Tongue (tissue), 3 donors: ENCODE measurements at places on chromosomes 1 and 21.

DNA sequence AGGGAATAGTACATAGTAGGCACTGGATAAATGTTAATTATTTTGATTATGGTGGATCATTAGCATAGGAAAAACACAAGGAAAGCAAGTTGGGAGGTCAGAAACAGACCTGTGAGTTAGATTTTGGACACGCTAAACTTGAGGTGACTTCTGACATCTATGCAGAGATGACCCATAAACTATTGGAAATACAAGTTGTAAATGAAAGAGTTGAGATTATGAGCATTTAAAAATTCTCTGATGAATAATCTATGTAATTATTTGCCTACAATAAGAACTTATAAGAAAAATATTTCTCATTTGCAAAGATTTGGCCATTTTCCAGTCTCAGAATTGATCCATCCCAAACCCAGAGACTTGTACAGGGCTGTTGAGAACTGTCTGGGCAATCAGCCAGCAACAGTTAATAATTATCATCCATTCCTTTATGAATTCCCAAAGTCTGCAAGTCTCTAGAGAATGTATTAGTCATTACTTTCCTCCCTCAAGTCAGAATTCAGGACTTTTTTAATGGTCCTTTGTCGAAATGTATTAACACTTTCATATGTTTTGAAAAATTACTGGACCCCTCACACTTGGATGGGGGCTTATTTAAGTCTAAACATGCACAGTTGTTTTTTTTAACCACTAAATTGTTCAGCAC, 19.4 kb upstream of the SLAMF6 start:
- DNase-seq, result no peak

- DNase-seq, result no peak
These were observed 604 bp upstream of the FMN2 start for GRCh38 chr1:240090957-240091600.

- DNase-seq, result no peak
These were observed 57.5 kb downstream of the EPRS1 start for GRCh38 chr1:219988818-219989217.

- DNase-seq, result no peak
These were observed 16.4 kb upstream of the ABCB10 start for GRCh38 chr1:229574679-229575442.

DNA sequence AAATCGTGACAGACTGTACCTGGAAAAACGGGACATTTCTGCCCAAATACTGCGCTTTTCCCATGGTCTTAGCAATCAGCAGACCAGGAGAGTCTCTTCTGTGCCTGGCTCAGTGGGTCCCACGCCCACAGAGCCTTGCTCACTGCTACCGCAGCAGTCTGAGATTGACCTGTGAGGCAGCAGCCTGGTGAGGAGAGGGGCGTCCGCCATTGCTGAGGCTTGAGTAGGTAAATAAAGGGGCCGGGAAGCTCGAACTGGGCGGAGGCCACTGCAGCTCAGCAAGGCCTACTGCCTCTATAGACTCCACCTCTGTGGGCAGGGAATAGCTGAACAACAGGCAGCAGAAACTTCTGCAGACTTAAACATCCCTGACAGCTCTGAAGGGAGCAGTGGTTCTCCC, 203.1 kb downstream of the DENND1B start:
- DNase-seq, result no peak

DNA sequence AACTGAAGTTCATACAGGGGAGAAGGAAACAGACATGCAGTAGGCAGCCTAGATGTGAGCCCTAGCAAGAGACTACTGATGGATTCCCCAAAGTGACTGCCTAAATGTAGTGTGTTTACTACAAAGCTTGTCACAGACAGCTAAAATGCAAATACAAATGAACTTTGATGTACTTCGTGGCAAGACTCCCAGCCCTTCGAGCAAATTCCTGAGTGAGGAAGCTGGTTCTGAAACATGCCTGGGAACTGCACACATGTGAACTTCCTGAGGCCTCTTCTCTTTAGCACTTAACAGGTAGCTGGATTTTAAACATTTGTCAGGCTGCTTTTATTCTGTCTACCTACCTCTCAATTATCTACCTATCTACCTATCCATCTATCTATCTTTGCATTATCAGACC, 6.7 kb upstream of the IRF2BP2 start:
- DNase-seq, result peak; percentile 45

DNA sequence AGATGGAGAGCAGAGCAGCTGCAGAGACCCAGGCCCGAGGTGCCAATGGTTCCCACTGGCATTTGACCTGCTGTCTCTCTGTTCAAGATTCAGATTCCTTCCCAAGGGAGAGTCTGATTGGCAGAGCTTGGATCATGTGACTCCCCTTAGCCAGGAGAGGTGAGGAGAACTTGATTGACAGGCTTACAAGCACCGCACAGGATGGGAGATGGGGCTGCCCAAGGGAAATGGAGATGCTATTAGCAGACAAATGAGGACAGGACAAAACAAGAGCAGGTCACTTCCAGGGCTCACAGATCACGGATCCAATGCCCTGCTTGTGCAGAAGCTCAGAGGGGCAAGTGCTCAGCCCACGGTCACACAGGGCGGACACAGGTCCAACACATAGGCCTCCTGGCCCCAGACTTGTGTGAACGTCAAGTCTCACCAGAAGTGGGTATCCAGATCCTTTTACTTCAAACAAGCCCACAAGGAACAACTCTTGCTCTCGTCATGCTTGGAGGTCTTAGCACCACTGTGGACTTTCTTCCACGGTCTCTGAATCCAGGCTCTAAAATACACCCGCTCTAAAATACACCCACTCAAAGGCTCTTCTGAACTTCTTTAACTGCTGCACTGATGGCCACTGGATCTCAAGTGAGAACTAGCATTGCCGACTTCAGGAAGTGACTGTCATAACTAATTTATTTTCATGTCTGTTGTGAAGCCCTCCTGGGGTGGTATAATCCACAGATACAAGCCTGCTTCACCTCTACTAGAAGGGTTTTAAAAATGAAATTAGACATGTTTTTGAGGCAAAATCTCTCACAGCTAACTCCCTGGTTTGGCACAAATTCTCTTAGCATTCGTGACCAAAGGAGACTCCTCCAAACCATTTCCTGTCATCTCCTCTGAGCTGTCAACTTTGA, 274.9 kb downstream of the RRAGC start:
- DNase-seq, result no peak

GRCh38 chr1:99970713-99971255, 988 bp downstream of the SLC35A3 start:
- peak; percentile 19 for DNase-seq
